HT1080 (cell line): ENCODE measurements at places on chromosomes 11 and 22. TPM values are rescaled to one million over a fixed set of nuclear protein-coding genes. Genes with fewer than 3 reads are reported as not detected.

- no peak for DNase-seq
Measured at GRCh38 chr11:75024068-75024449, 35.3 kb downstream of the NEU3 start.

DNA sequence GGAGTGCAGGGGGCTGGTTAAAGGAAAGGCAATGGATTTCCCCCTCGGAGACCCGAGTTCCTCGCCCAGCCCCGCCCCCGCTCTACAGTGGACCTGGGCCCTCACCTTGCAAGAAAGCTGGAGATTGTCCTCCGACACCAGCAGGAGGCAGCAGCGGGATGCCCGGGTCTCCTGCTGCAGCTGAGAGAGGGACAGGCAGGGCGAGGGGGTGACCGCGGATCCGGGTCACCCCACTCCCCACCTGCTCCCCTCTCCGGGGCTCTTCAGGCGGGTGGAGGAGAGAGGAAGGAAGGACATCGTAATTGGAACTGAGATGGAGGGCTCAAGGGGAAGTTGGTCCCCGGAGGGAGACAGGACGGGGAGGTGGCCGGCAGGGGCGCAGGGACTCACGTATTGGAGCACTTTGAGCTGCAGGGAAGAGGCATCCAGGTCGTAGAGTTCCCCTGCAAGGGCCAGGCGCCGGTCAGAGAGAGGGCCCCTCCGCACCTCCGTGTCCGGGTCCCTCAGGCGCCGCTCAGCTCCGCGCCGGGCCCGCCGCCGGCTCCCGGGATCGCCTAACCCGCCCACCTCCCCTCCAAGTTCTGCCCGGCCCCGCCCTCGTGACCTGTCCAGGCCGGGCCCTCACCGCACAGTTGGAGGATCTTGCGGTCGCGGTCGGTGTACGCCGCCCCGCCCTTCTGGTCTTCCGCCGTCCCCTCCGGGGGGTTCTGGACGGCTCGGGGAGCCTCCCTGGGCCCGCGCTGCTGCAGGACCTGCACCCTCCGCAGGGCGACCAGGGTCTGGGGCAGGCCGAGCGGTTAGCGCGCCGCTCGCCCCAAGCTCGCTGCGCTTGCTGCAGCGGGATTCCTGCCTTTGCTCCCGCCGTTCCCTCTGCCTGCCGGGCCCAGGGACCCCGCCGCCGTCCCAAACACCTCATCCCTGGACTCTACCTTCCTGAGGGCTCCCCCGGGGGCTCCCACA, 84.1 kb downstream of the PDE2A start:
- DNase-seq = peak; percentile 25

Gene ELMOD1
- 2.3 and 3.4 TPM in 2 replicates for total RNA-seq

GRCh38 chr11:125626288-125626950, 1.5 kb downstream of the CHEK1 start:
- DNase-seq = peak; percentile 99

GRCh38 chr11:72141066-72141465, 5.5 kb downstream of the FOLR3 start:
- DNase-seq = peak; percentile 93

DNA sequence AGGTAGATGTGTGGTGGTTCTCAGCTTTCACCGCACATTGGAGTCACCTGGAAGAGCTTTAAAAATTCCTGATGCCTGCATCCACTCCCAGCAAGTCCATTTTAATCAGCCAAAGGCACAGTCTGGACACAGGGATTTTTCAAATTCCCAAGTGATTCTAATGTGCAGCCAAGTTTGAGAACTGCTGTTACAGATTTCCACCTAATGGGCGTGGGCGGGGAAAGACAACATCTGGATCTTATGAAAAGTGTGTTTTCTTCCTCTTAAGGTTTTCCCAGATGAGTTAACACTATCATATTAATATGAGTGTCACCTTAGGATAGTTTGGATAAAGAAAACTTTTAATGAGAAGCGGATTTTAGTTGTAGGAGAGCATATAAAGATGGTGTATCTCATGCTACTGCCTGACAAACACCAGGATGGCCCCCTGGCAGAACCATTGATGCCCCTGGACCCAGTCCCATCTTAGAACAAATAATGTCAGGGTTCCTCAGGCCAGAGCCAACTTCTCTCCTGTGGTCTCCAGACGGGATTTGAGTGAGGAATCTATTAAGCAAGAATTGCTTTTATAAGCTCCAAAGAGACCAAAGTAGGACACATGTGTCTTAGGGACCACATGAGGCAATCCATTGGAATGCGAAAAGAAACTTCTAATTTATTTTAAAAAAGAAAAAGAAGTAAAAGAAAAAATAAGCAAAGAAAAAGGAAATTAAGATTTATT, 31.9 kb downstream of the POU2AF1 start:
- DNase-seq = no peak

Gene SLC22A8
- not detected in 2 replicates for total RNA-seq

Gene SPTY2D1
- total RNA-seq = 15.5 and 16.7 TPM in 2 replicates

Gene TUBA8
- 0.06 and 0.17 TPM in 2 replicates for total RNA-seq

DNA sequence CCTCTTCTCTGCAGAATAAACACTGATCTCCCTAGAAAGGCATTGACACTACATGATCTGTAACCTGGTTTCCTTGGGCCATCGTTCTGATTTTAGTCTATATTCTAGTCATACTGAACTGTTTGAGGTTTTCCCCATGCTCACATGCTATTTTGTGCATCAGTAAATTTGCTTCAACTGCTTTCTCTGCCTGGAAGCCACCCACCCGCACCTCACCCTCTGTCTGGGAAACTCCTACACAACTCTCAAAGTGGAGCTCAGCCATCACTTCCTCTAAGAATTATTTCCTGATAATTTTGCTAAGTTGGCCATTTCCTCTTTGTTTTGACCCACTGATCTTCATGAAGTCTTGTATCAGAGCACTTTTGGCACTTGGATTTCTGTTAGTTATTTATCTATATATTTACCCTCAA, 36.1 kb downstream of the MMP20 start:
- DNase-seq = no peak

Gene CBLIF
- not detected in 2 replicates for total RNA-seq

DNA sequence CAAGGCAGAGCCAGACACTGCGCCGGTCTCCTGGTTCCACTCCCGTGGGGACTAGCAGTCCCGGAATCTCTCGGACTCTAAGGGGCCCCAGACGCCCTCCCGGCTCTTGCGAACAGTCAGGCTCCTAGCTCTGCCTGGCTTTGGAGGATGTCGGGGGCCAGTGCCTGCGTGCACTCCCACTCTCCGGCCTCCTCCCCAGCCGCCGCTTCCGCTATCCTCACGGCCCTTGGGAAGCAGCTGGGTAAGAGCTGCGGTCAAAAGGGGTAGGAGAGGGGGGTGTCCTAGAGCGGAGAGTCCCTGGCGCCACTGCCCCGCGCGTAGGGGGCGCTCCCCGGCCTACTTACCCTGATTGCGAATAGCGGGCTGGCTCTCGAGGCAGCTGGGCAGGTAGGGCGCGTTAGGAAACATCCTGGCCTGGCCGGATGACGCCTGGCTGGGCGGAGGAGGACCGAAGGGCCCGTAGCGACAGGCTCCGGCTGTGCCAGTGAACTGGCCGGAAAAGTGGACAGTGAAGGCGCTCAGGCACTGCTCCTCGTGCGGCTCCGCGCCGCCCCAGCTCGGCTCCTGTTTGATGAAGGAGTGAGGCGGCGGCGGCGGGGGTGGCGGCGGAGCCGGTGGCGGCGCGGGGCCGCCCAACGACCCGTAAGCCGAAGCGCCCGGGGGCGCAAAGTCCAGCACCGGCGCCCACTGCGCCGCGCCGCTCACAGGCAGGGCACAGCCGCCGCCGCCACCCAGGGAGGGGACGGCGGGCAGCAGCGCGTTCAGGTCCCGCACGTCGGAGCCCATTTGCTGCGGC, 785 bp downstream of the WT1 start:
- peak; percentile 86 for DNase-seq

Gene SEPTIN3
- not detected in 2 replicates for total RNA-seq

DNA sequence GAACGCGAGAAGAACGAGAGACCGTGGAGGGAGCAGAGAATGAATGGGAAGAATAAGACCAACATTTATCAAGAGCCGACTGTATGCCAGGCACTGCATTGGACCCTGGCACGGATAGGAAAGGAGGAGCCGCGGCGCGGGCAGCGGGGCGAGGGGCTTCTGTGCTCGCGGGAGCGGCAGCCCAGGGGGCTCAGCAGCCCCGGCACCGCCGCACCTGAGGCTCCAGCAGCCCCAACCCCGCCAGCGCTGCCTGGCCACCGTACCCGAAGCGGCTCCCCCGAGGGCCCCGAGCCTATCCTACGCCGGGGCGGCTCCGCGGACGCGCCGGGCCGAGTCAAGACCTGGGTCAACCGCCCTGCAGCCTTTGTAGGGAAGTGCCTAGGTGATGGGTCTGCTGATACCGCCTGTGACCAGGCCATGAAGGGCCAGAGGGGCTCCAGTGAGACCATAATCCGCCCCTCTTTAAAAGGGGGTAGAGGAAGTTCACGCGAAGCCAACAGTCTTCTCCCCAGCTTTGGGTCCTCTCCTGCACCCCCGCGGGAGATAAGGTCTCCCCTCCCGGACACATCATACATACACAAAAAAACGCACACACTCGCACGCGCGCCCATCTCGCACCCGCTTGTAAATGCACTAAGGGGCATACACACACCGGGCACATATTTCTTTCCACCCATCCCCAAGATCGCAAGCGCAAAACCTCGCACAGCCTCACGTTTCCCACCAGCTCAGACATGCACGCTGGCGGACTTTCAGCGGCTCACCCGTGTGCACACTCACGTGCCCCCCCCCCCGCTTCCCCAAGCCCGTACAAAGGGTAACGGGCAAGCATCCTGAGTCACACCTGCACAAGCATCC, 935 bp upstream of the RTN4RL2 start:
- peak; percentile 18 for DNase-seq

Gene CASP12
- total RNA-seq = not detected in 2 replicates

DNA sequence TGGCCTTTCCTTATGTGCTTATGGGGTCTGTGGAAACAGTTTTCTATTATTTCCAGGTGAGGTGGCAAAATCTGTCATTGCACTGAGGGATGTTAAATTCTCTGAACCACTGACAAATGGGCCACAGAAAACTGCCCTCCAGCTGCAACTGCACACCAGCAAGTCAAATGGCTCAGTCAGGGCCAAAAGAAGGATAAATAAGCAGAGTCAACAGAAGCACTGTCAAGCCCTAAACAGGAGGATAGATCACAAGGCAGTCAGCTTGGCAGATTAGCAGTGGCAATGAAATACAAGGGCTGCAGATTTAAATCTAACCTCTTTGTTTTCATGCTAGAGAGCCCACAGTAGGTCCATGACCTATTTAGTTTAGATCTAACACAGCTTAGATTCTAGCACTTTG, 435.6 kb downstream of the ETS1 start:
- DNase-seq = no peak

- no peak for DNase-seq
Measured at GRCh38 chr11:27421819-27422494, 50.6 kb downstream of the LGR4 start.

DNA sequence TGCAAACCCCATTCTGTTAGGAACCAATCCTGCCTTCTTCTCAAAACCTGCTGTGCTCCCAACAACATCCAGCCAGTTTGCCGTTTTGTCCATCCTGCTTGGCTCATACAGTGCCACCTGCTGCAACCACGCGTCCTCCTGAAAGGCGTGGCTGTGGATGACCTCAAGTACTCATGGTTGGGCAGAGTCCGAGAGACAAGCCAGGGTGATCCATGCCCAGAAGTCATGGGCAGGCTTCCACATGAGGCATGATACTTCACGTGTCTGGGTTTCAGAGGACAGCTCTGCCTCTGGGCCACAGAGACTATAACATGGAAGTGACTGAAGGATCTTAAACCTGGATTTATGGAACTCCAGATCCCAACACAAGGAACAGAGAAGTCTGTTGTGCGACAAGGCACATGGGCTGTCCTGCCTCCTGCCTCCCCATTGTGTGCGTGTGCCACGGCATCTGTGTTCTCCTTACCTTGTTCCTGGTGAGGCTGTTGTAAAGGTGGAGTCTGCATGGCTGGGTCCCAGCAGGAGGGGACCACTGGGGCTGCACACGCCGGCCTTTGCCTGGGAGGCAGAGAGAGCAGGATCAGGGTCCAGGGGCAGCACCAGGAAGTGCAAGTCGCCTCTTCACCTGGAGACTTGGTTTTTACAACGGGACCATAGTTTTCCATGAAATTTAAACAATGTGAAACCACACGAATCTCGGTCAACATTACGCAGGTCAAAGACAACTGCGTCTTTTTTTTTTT, 15.4 kb downstream of the CARS1 start:
- DNase-seq = no peak

Gene CCDC89
- total RNA-seq = 0.16 TPM in 1 of 2 replicates, not detected in the other
